ENCODE measurements at places on chromosomes 3 and 15. TPM values are rescaled to one million over a fixed set of nuclear protein-coding genes. Genes with fewer than 3 reads are reported as not detected.

The CHRM5 gene
- total RNA-seq: not detected

The PAQR5 gene
- 30.5 TPM for total RNA-seq

- H3K4me1 ChIP-seq: no peaks in the 10 kb centered on the region
- H3K27ac ChIP-seq: no peak overlapping the region
- no peaks in the 10 kb centered on the region for H3K36me3 ChIP-seq
- DNase-seq: no peak
Measured at GRCh38 chr3:33768578-33769330, 29.7 kb upstream of the PDCD6IP start.

GRCh38 chr15:87827131-87827530 lies 429.4 kb downstream of the NTRK3 start:
- no peak for DNase-seq
- H3K4me1 ChIP-seq: no peaks in the 10 kb centered on the region
- no peak overlapping the region for H3K4me3 ChIP-seq
- no peaks in the 10 kb centered on the region for H3K36me3 ChIP-seq

The TNFAIP8L3 gene
- total RNA-seq: 5.8 TPM

DNA sequence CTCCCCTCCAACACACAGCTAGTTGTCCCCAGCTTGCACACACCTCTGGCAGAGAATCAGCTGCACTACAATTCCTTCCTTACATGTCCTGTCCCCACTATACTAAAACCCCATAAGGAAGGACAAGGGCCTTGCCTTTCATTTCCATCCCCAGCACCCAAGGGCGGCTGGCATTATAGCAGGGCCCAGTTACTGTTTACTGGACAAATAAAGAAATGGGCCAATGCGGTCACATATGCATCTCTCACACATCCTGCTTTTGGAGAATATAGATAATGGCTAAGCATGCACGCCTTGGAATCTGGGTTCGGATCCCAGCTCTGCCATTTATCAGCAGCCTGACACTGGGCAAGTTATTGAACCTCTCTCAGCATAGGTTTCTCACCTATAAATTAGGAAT lies 99.1 kb downstream of the DAPK2 start:
- no peaks in the 10 kb centered on the region for H3K4me1 ChIP-seq
- no peak overlapping the region for H3K27ac ChIP-seq
- no peaks in the 10 kb centered on the region for H3K36me3 ChIP-seq
- H3K4me3 ChIP-seq: no peak overlapping the region
